ENCODE measurements at places on chromosomes 7 and 10.

GRCh38 chr7:2151801-2152612 lies 80.7 kb downstream of the MAD1L1 start:
- no peak for DNase-seq

- no peak for DNase-seq
Measured at GRCh38 chr7:16060502-16060901, 360.8 kb downstream of the CRPPA start.

- DNase-seq, result no peak
Measured at GRCh38 chr10:5442990-5443370, 30.6 kb downstream of the NET1 start.

- DNase-seq, result peak; percentile 35
Measured at GRCh38 chr10:28429573-28430216, 103.2 kb upstream of the WAC start.

GRCh38 chr10:31315453-31315852 lies 3.6 kb upstream of the ZEB1 start:
- peak; percentile 77 for DNase-seq
